Neural progenitor cell (in vitro differentiated cells): ENCODE measurements at places on chromosomes 12 and 14. TPM values are rescaled to one million over a fixed set of nuclear protein-coding genes. Genes with fewer than 3 reads are reported as not detected.

PLA2G1B gene
- total RNA-seq: not detected in 2 replicates

- H3K4me3 ChIP-seq: no peak overlapping the region
- no peak for DNase-seq
- H3K36me3 ChIP-seq: no peaks in the 10 kb centered on the region
- H3K27me3 ChIP-seq: no peaks in the 10 kb centered on the region
Measured at GRCh38 chr12:131473741-131474709, 236.9 kb upstream of the SFSWAP start.

GRCh38 chr12:68065687-68066086 is 76.4 kb downstream of the IFNG-AS1 start:
- no peak overlapping the region for H3K27ac ChIP-seq
- H3K4me3 ChIP-seq: no peak overlapping the region
- H3K36me3 ChIP-seq: no peaks in the 10 kb centered on the region

GRCh38 chr14:93025055-93025454 is 90.7 kb downstream of the ITPK1 start:
- H3K27ac ChIP-seq: no peak overlapping the region
- H3K36me3 ChIP-seq: no peaks in the 10 kb centered on the region
- H3K4me1 ChIP-seq: peaks cover 23% of the 10 kb centered on the region
- no peak overlapping the region for H3K4me3 ChIP-seq

DNA sequence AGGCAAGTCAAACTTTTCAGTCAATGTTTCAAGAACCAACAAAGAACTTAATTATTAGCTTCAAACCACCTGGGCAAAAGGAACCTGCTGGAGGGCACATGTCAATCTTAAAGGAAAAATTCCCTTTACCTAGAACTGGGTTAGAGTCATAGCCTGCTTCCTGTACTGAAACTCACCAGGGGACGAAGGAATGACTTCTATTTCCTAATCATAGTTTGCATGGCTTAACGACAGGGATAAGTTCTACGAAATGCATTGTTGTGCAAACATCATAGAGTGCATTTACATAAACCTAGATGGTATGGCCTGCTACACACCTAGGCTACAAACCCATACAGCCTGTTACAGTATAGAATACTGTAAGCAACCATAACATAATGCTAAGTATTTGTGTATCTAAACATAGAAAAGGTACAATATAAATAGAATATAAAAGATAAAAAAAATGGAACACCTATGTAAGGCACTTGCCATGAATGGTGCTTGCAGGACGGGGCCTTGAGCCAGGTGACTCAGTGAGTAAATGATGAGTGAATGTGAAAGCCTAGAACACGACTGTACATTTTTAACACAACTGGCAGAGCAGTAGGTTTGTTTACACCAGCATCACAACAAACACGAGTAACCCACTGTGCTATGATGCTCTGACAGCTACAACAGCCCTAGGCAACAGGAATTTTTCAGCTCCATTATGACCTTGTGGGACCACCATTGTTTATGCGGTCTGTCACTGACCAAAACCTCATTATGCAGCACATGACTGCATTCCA is 234.9 kb upstream of the CAND1 start:
- H3K36me3 ChIP-seq: no peaks in the 10 kb centered on the region
- H3K27ac ChIP-seq: no peak overlapping the region
- DNase-seq: peak; percentile 29
- peaks cover 37% of the 10 kb centered on the region for H3K4me1 ChIP-seq
- H3K4me3 ChIP-seq: peak overlapping the region; percentile 6
- H3K27me3 ChIP-seq: no peaks in the 10 kb centered on the region

DNA sequence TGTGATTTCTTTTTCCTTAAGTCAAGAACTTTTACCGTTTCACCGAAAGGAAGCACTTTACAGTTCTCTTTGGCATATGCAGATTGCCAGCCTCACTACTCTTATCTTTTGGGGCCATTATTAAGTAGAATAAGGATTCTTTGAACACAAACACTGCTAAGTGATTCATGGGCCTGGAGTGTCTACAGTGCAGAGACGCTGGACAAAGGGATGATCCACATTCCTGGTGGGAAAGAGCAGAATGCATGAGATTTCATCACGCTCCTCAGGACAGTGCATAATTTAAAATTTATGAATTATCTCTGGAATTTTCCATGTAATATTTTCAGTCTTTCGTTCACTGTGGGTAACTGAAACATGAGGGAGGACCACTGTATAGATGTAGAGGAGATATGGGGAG is 90.2 kb downstream of the TTLL5 start:
- H3K4me3 ChIP-seq: no peak overlapping the region
- peaks cover 19% of the 10 kb centered on the region for H3K36me3 ChIP-seq
- no peak overlapping the region for H3K27ac ChIP-seq
- no peaks in the 10 kb centered on the region for H3K4me1 ChIP-seq
- H3K27me3 ChIP-seq: no peaks in the 10 kb centered on the region
- DNase-seq: no peak
